ENCODE measurements at places on chromosomes 13 and 19.

- DNase-seq: no peak
Observed at GRCh38 chr13:66218583-66218982, 1011.6 kb downstream of the PCDH9 start.

DNA sequence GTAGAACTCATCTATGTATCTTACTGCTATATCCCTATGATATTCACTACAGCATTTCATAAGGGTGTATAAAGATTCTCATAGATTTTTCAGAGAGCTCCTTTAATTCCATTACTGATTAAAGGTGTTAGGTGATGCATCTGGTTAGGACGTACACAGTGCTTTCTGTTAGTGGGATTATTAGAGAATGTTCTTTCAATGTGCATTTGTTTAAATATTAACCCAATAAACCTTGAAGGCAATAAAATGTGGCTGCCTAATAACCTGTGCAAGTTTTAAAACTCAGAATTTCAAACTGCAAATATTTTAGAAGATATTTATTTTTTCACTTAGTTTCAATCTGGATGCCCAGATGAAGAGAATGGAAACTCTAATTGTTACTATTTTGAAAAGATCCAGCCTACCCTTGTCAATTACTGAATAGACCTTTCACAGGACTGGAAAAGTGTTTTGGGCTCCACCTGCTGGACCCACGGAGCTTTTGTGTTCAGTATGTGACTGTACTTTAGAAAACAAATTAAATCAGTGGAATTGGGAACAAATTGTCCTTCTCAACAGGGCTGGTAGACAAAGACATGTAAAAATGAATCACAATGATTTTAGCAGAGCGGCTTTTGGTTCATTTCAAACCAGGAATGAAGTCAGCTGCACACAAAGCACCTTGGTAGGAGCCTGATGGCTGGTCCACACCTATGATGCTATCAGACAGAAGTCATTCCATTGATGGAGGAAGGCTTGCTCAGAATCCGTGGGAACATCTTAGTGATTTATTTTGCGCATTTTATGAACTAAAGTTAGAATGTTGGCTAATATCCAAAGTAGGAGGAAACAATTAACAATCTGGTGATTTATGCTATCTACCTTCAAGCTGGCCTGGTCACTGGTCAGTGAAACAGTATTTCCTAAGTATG is 89.4 kb upstream of the RAP2A start:
- DNase-seq: peak; percentile 24

- DNase-seq: no peak
Observed at GRCh38 chr19:49952479-49952836, 8.5 kb downstream of the SIGLEC11 start.

- no peak for DNase-seq
Observed at GRCh38 chr13:52136763-52137162, 7.9 kb upstream of the NEK5 start.

- peak; percentile 52 for DNase-seq
Observed at GRCh38 chr19:38362076-38362945, 12.1 kb upstream of the PSMD8 start.

DNA sequence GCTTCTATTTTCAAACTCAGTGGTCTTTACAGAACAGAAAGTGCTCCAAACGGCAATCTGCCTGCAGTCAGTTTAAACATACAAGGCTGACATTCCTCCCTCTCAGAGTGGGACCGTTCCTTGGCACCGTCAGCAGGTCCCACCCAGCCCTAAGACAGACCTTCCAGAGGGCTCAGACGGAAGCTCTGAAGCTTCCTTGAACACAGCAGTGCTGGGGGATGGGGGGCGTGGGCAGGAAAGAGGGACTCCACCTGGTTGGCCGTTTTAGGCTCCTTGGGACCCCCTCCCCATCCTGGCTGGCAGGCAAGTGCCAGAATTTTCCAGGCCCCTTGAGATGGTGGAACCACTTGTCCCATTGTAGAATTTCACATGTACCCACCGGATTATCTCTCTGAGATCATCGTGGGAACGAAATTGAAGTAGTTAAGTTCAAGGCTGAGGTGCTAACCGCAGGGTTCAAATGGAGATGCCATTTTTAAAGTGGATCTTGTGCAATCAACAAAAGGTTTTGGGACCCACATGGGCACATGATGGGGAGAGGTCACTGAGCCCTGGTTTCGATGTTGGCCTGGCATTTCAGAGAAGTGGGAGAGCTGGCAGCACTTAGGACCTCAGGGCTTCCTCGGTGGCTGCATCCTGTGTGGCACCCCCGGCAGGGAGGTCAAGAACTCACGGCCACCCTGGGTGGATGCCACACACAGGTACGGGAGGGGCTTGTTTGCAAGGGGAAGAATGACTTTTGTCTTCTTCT is 46.2 kb downstream of the KLF2 start:
- no peak for DNase-seq

- DNase-seq: no peak
Observed at GRCh38 chr19:54416695-54417491, 1.6 kb downstream of the TTYH1 start.
